ENCODE measurements at places on chromosomes 11 and 22.

GRCh38 chr11:36672815-36673450 is 74.9 kb upstream of the RAG2 start:
- DNase-seq, result no peak

- DNase-seq, result no peak
Observed at GRCh38 chr11:22930816-22931594, 70.7 kb upstream of the CCDC179 start.

- DNase-seq, result no peak
Observed at GRCh38 chr22:26168939-26169314, 335 bp upstream of the SEZ6L start.

- no peak for DNase-seq
Observed at GRCh38 chr22:29707010-29707409, 12.8 kb upstream of the CABP7 start.

GRCh38 chr11:85626496-85626895 is 648 bp downstream of the DLG2 start:
- DNase-seq, result peak; percentile 31

DNA sequence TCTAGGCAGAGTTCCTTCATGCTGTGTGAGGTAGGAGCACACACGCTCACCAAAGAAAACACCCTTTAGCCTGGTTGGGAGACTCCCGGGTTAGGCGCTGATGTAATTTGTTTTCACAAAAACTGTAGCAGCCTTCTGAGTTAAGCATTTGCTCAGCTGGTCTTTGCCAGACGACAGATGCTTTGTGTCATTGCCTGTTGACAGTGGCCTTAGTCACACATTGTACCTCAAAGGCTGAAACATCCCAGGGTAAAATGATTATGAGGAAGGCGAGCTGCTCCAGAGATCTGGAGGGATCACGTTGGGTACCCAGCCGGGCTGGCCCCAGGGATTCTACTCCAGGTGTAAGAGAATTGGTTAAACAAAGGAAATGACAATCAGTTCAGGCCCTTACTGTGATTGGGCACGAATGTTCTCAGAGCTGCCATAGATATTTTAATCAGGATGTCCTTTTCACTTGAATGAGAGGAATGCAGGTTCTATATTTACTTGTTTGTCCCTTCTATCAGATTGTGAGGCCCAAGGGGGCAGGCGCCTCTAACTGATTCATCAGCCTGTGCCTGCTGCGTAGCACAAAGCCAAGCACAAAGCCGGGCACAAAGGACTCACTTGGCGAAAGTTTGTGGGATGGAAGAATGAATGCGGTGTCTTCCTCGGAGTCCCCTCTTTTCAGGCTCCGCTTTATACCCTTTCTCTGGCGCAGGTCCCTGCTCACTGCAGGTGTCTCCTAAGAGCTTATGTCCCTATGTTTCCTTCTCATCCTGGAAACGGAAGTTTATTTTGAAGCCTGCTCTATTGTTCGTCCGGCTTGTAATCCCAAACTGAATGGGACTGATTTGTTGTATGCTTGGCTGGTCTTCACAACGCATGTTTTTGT is 47.1 kb downstream of the ADM start:
- no peak for DNase-seq

DNA sequence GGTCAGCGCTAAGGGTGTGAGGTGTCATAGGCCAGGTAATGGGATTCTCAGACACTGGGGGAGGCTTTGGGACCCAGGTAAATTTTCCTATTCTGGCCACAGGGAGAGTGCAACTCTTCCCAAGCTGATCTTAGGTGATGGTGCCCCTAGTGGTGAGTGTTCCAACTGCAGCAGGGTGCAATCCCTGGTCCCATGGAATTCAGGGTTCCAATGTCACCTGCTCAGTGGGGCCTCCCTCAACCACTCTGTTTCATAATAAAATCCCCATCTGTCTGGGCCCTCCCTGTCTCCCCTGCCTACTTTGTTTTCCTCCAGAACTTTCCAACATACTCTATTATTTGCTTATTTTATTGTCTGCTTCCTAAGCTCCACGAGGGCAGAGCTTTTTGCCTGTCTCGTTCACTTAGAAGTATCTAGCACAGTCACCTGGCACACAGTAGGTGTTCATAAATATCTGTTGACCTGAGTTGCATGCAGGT is 2.9 kb upstream of the SGSM1 start:
- no peak for DNase-seq

GRCh38 chr22:47088480-47089158 is 326.2 kb downstream of the TBC1D22A start:
- DNase-seq, result no peak

DNA sequence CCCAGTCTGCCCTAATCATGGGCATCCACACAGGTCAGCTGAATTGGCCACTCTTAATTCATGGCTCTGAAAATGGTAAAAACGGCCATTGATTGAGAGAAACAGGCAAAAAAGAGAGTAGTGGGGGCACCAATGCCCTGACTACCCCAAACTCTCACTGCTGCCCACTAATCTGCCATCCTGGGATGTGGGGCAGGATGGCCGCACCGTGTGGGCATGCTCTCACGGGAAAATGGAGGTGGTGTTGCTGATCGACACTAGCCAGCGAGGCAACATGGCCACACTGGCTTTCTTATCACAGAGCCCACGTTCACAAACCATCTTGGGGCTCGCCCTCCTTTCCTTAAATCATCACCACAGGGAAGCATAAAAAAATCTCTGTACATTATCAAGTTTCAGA is 11.2 kb upstream of the TUB start:
- DNase-seq, result no peak

GRCh38 chr22:48545987-48546386 is 1281.7 kb downstream of the BRD1 start:
- DNase-seq, result no peak

All from NCI-H510A (cell line).